Cerebellar cortex (tissue), 1 donor: ENCODE measurements at places on chromosomes 12 and 14.

GRCh38 chr14:101405171-101405883, 156.0 kb upstream of the DIO3 start:
- no peak for DNase-seq

DNA sequence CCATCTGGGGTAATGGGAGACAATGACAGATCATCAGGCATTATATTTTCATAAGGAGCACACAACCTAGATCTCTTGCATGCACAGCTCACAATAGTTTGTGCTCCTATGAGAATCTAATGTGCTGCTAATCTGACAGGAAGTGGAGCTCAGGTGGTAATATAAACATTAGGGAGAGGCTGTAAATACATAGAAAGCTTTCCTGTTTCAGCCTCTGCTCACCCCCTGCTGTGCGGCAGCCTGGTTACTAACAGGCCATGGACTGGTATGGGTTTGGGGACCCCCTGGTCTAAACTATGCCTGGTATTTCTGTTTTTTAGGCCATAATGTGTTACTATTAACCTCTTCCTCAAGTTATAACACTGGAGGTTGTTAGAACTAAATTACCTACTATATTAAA, 1373.7 kb downstream of the LRFN5 start:
- no peak for DNase-seq

DNA sequence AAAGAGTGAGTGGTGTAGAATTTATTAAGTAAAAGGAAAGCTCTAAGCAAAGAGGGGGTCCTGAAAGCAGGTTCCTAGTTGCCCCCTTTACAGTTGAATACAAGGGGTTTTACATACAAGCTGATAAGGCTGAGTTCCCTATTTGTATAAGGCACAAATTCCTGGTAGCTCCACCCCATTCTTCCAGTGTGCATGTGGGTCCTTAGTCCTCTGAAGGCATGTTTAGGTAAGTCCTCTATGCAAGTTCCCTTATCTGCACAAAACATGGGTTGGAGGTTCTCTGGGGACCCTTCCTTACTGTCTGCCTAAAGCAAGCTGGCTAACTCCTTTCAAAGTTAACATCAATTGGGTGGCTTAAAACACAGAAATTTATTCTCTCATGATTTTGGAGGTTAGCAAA, 2.9 kb upstream of the FAR2 start:
- no peak for DNase-seq

DNA sequence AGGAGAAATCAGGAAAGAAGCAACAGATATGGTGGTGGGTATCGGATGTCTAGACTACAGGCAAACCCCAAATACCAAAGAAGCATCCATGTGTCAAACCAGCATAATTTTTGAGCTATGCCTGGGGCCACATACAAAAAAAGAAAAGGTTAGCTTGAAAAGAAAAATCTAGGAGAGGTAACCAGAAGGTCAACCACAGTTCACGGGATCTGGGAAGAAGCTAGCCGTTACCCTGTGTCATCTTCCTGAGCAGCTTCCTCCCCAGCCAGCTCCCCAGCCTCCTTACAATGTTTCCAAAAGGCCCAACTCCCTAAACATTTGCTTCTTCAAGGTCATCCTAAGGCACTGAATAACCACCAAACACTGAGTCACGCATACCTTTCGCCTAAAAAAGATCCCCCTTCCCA, 3.1 kb downstream of the SINHCAF start:
- peak; percentile 16 for DNase-seq

DNA sequence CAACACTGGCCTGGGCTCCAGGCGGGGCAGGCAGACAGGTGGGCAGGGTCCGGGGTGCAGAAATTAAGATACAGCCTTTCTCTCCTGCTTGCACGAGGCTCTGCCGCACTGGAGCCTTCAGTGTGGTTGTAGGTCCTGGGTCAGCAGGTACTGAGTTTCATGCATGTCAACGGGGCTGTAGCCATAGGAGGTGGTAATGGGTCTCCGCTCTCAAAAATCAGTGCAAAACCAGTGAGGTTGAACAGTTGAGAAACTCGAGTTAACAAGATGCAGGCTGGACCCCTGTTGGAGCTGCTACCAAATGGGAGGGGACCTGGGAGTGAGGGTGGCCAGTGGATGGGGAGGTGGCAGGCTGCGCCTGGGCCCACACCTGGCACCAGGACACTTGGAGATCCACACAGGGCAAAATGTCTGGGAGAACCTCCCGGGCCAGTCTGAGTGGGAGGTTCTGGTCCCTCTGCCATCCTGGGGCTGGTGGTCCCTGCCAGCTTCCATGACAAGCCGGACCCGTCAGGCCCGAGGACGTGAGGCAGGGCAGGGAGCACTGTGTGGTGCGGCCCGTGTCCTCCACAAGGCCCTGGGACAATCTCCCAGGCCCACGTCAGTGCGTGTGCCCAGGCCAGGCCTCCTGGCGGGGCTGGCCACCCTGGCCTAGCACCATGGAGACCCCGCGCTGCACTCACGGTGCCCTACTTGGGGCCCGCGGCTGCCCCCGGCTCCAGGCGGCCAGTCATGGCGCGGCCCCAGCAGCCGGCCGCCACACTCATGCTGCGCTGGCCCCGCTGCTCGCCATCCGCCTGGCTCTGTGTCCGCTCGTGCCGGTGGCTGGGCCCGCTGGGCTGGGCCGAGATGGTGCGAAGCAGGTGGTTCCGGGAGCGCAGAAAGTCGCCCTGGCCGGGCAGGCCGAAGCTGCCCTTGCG, 5.1 kb downstream of the ARL6IP4 start:
- DNase-seq: no peak

GRCh38 chr12:62817556-62818271, 117.2 kb downstream of the PPM1H start:
- DNase-seq: peak; percentile 93

- no peak for DNase-seq
These were observed 108.9 kb upstream of the FGD4 start for GRCh38 chr12:32290411-32290810.

- DNase-seq: no peak
These were observed 735 bp downstream of the RNASE6 start for GRCh38 chr14:20781803-20782202.

- no peak for DNase-seq
These were observed 11.4 kb downstream of the RIOX1 start for GRCh38 chr14:73502017-73502619.

DNA sequence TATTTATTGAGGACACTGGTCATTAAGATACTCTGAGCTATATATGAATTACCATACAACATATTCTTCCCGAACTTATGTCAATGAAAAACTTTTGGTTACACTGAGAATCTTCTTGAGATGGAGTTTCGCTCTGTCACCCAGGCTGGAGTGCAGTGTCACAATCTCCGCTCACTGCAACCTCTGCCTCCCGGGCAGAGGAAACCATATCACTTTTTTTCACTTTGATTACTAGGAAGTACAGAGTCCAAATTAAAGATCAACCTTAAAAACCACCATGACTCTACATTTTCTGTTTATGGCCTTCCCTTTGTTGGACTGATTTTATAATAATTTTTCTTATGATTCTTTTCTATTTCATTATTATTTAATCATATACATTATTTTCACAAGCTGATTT, 336.5 kb downstream of the FSCB start:
- DNase-seq: no peak
